PC-3 (cell line): ENCODE measurements at places on chromosomes 7 and 10. TPM values are rescaled to one million over a fixed set of nuclear protein-coding genes. Genes with fewer than 3 reads are reported as not detected.

Gene LIPJ
- total RNA-seq = not detected in 2 replicates

Gene SCRN1
- 33.9 and 37.9 TPM in 2 replicates for total RNA-seq

Gene ZNF746
- total RNA-seq = 19.6 and 27.4 TPM in 2 replicates

Gene DDC
- total RNA-seq = not detected in 2 replicates

Gene NME8
- not detected in 2 replicates for total RNA-seq

Gene EPHB4
- 104 and 150 TPM in 2 replicates for total RNA-seq

Gene SPDYE5
- 0.18 TPM in 1 of 2 replicates, not detected in the other for total RNA-seq

Gene TEX47
- total RNA-seq = not detected in 2 replicates

Gene KNDC1
- total RNA-seq = not detected in 2 replicates

Gene CACNB2
- total RNA-seq = 0.07 TPM in 1 of 2 replicates, not detected in the other

GRCh38 chr7:46830-47140 is 145.6 kb upstream of the FAM20C start:
- DNase-seq = no peak

DNA sequence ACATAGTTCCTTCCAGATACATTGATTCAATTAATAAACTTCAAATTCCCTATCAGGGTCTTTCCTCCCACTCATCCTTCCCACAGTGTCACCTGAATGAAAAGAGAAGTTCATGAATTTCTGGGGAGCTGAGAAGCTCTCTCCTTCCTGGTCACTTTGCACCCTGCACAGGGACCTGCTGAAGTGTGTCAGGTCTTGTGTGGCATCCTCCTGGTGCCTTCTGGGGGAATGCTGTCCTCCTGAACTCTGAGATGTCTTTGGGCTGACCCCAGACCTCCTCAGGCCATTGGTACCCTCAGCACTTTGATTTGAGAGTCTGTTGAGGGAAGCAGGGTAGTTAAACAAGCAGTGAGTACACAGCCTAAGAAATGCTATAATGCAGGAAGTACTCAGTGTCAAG is 39.5 kb upstream of the ITGA8 start:
- DNase-seq = no peak

- no peak for DNase-seq
Measured at GRCh38 chr7:30302656-30303311, 18.4 kb downstream of the ZNRF2 start.

- no peak for DNase-seq
Measured at GRCh38 chr10:128026615-128027300, 99.5 kb downstream of the MKI67 start.

- DNase-seq = no peak
Measured at GRCh38 chr7:36360244-36360643, 29.4 kb upstream of the ANLN start.

GRCh38 chr7:138979226-138979979 is 1.8 kb downstream of the KIAA1549 start:
- peak; percentile 57 for DNase-seq

DNA sequence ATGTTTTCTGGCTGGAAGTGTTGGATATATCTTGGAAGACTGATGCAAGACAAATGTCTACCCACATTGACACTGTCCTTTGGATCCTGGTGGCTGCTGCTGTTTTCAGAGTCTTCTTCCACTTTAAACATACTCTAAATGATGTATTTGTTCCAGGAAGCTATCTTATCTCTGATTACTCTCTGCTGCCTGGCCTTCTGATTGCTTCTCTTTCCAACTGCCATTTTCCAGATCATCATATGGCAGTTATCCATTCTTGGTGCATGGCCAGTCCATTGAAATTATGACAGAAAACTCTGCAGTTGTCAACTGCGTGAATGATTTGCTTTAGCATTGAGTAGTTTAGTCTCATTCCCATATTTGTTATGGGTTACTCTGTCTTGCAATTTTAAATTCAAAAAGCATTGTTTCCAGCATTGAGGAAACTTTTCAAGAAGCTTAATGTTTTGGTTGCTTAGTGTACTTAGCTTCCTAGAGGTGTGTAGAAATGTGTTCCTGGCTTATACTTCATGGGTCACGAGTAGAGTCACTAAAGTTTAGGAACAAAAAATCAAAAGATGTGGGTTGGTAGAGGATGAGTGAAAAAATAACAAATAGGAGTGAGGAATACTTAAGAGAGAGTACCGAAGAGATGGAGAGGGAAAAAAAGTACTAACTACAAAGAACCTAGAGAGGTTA is 268.3 kb upstream of the MTPN start:
- no peak for DNase-seq

- peak; percentile 15 for DNase-seq
Measured at GRCh38 chr10:112689327-112690072, 242.5 kb downstream of the VTI1A start.

DNA sequence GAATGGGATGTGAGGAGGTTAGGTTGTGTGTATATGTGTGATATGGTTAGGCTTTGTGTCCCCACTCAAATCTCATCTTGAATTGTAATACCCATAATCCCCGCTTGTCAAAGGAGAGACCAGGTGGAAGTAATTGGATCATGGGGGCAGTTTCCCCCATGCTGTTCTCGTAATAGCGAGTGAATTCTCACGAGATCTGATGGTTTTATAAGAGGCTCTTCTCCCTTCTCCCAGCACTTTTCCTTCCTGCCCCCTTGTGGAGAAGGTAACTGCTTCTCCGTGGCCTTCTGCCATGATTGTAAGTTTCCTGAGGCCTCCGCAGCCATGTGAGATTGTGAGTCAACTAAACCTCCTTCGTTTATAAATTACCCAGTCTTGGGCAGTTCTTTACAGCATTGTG is 47.3 kb downstream of the NPVF start:
- no peak for DNase-seq

GRCh38 chr10:104029521-104029860 is 56.2 kb downstream of the COL17A1 start:
- no peak for DNase-seq

DNA sequence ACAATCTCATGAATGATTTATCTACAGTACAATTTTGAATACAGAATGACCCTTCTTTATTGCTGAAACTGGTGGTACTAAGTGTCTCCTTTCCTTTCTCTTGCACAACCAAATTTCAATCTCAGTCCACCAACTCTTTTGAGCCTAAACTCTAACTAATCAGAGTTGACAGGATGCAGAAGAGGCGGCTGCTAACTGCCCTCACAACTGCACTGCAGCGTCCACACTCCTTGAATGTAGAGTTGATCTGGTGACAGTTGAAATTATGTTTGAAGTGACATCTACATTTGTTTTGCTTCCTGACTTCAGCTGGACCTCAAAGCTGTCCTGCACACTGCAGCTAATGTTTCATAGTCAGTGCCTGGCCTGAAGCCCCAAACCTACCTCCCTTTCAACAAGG is 139.6 kb downstream of the ZMYND11 start:
- no peak for DNase-seq

GRCh38 chr7:148014001-148014400 is 576.6 kb upstream of the C7orf33 start:
- no peak for DNase-seq

DNA sequence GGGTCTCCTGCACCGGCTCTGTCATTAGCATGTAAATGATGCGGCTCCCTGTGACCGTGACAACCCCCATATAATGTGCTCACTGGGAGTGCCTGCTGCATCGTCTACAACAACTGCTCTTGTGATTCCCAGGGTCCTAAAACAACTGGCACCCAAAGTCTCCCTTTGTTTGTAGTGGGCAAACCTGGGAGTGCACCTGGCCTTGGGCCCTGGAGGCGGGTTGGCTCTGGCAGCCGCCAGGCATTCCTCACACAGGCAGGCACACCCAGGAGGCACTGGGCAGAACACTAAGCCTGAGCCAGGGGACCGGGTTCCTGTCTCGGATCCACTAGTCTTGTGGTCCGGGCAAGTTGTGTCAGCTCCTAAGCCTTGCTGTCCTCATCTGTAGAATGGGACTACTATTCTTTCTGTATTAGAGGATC is 115.5 kb upstream of the GPR26 start:
- DNase-seq = no peak

- DNase-seq = no peak
Measured at GRCh38 chr10:97816609-97817008, 33.0 kb upstream of the GOLGA7B start.

GRCh38 chr10:93074597-93075368 is 1.1 kb downstream of the CYP26A1 start:
- no peak for DNase-seq

DNA sequence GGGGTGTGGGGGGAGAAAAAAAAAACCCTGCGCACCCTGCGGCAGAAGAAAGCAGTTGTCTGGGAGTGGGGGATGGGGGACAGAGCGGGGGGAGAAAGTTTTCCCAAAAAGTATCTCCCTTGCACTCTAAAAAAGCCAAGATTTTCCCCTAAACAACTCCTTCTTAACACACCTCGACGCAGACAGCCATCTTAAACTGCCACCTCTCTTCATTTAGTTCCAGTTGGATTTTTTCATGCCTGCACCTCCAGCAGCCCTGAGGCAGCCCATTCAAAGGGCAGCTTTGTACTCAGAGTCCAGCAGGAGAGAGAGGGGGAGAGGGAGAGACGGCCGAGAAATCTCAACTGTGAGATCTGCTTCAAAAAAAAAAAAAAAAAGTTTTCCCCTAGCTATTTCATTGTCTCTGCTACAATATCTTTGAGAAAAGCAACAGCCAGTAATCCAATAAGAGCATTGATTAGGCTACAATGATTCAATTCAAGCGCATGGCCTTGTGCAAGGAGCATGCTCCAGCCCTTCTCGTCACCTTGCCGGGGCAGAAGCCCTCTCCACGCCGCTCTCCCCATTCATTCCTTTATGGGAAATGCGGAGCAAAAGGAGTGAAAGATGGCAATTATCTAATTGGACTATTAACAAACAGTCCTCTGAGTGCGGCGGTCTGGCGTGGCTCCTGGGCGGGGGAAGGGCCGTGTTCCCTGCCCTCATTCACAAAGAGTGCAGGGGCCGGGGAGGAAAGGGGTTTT is 939 bp upstream of the VAX1 start:
- DNase-seq = peak; percentile 4

GRCh38 chr10:47181052-47181849 is 118.7 kb upstream of the GDF10 start:
- DNase-seq = no peak

- no peak for DNase-seq
Measured at GRCh38 chr7:79520543-79520942, 67.1 kb upstream of the MAGI2 start.

DNA sequence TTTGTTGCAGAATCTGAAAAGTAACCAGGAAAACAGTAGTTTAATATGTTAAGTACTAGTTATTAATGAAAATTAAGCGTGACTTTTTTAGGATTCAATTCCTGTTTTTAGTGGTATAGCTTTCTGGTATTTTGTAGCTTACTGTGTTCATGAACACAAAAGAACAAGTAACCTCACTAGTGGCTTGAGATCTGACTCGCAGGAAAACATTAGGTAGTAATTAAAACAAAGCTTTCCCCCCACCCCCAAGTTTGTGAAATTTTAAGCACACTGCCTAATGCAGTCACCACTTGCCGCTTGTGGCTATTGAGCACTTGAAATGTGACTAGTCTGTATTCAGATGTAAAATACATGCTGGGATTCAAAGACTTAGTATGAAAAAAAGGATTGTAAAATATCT is 102.5 kb upstream of the RPA3 start:
- no peak for DNase-seq

- no peak for DNase-seq
Measured at GRCh38 chr7:1104516-1105179, 16.7 kb downstream of the GPER1 start.

DNA sequence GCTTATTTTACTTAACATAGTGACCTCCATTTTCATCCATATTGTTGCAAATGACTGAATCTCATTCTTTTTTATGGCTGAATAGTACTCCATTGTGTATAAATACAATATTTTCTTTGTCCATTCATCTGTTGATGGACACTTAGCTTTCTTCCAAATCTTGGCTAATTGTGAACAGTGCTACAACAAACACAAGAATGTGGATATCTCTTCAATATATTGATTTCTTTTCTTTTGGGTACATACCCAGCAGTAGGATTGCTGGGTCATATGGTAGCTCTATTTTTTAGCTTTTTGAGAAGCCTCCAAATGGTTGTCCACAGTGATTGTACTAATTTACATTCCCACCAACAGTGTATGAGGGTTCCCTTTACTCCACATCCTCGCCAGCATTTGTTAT is 58.0 kb downstream of the CREB5 start:
- DNase-seq = no peak

DNA sequence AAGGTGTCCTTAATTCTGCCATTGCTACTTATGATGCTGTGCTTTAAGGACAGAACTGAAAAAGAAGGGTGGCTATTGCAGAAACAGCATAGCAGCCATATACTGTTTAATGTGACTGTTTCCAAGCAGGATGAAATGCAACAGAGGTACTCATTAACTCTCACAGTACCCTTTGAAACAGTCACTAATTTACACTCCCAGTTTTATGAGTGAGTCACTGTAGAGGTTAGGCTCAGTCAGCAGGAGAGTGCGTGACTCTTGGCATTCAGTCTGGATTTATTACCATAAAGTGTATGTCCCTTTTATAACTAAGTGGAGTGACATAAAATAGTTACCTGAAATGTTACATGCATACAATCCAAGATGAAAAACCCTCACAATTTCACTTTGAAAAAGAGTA is 27.7 kb downstream of the ALDH18A1 start:
- no peak for DNase-seq

DNA sequence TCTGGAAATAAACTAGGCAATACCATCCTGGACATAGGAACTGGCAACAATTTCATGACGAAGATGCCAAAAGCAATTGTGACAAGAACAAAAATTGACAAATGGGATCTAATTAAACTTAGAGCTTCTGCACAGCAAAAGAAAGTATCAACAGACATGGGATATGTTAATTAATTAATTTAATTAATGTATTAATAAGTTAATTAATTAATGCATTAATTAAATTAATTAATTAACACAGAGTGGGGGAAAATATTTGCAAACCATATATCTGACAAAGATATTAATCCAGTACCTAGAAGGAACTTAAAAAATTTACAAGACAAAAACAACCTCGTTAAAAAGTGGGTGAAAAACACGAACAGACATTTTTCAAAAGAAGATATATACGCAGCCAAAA is 83.6 kb downstream of the GCC1 start:
- DNase-seq = no peak

DNA sequence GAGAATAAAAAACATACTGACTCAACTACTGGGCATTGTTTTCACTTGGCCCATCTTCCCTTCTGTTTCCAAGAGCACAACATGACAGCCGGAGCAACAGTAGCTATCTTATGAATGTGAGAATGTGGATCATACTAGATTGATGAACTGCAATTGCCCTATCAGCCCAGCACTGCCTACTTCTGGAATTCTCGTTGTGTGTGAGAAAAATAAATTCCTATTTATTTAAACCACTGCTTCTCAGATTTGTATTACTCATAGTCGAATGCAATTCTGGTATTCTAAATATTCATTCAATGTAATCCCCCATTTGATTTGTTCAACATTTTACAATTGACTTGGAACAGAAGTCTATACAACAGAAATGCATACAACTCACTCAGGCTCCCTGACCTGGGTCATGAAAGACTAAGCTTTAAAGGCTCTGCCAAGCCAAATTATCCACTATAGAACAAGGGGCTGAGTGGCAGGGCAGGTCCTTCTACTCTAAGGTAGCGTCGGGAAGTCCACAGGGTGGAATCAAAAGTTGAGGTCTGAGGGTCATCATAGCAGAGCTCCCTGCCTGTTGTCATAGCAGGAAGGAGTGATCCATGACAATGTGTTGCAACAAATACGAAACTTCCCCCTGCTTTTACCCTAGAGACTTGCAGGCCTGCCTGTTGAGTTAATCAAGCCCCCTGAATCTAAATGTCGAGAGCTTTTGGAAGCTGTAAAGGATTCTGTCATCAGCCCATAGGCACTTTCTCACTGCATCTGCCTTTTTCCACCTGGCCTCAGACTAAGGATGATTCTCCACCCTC is 12.4 kb upstream of the JAZF1 start:
- DNase-seq = no peak

- no peak for DNase-seq
Measured at GRCh38 chr10:132282667-132283603, 24.8 kb downstream of the STK32C start.
